ENCODE measurements at places on chromosomes 7 and 10.

- no peak for DNase-seq
These were observed 173.6 kb upstream of the CACNA2D1 start for GRCh38 chr7:82617156-82617555.

- DNase-seq: no peak
These were observed at the start of gene GIMAP7 for GRCh38 chr7:150514748-150515222. TSS of gene GIMAP7 (plus strand) at chr7:150514872. CDS start at chr7:150519975, 5,103 bp downstream.

GRCh38 chr7:17560516-17560915 lies 262.1 kb downstream of the AHR start:
- no peak for DNase-seq

DNA sequence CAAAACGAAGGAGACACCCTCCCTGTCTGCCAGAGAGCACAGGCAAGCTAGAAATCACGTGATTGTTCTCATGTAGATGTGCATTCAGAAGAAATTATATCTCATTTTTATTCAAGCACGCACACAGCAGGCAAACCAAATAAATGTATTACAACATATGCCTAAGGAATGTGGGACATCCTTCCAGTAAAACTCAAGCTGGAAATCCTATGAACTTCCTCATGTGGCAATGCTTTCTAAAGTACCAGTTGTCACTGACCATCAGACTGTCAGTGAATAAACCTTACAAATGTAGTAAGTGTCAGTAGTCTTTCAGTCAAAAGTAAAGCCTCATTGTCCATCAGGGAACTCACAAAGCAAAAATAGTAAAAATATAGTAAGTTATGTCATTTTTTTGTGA lies 350.1 kb upstream of the POM121L12 start:
- DNase-seq: no peak

- DNase-seq: no peak
These were observed 87.8 kb upstream of the DYNC1I1 start for GRCh38 chr7:95684505-95684904.

DNA sequence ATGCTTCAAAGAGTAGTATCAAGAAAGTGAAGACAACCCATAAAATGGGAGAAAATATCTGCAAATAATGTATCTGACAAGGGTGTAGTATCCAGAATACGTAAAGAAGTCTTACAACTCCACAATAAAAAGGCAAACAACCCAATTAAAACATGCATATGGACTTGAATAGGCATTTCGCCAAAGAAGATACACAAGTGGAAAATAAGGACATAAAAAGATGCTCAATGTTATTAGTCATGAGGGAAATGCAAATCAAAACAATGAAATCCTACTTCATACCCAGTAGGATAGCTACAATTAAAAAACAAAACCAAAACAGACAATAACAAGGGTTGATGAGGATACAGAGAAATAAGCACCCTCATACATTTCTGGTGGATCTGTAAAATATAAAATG lies 79.2 kb downstream of the NUDCD3 start:
- no peak for DNase-seq

DNA sequence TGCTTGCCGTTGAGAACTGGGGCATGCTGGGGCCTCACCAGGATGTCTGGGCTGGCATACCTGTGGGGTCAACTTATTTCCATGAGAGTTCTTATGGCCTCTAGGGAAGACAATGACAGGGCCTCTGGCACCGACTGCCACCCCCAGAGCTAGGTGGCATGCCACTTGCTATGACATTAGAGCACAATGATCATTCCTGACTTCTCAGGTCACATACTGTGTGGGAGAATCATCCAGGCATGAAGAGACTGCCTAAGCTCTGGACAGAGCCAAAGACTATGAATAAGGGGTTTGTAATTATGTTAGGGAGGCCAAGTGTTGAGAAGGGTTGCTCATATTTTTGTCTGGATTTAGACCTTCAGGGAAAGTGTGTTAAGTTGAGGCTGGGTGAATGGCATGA lies 97.5 kb downstream of the PTPN20 start:
- no peak for DNase-seq

GRCh38 chr7:107069457-107069856 lies 25.0 kb downstream of the PRKAR2B start:
- DNase-seq: no peak

GRCh38 chr10:49161411-49161997 lies 26.7 kb downstream of the TMEM273 start:
- no peak for DNase-seq

- no peak for DNase-seq
These were observed 11.3 kb downstream of the GNAI1 start for GRCh38 chr7:80145780-80146422.
